ENCODE measurements at places on chromosomes 12 and 14. TPM values are rescaled to one million over a fixed set of nuclear protein-coding genes. Genes with fewer than 3 reads are reported as not detected.

Gene NEUROD4
- not detected for total RNA-seq

Gene LALBA
- total RNA-seq, result not detected

Gene CNPY2
- 142 TPM for total RNA-seq

Gene EPYC
- not detected for total RNA-seq

- H3K4me3 ChIP-seq, result no peak overlapping the region
- H3K27me3 ChIP-seq, result peaks cover 18% of the 10 kb centered on the region
- no peaks in the 10 kb centered on the region for H3K4me1 ChIP-seq
- H3K36me3 ChIP-seq, result peaks cover 2% of the 10 kb centered on the region
Measured at GRCh38 chr14:94462219-94462551, 9.6 kb upstream of the SERPINA11 start.

DNA sequence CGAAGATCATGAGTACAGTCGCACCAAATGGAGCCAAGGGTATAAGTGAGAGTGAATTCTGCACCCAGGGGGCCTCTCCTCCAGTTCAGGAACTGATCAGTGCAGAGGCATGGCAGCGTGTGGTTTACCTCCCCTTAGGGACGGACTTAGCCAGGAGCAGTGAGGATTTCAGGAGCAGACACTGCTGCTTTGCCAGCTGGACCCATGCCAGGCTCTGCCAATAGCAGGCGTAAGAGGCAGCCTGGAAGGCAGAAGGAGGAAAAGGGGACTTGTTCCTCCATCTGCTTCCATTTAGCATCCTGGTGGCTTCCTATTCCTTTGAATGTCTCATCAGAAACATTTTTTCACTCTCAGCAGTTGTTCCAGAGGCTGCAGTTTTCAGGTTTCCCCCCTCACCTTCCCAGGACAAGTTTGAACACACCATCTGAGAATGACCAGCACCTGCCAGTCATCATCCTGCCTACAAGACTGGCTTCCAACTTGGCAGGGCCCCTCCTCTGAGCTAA, 137.0 kb upstream of the LMNTD1 start:
- no peak for DNase-seq
- H3K27me3 ChIP-seq, result no peaks in the 10 kb centered on the region
- no peak overlapping the region for H3K4me3 ChIP-seq

DNA sequence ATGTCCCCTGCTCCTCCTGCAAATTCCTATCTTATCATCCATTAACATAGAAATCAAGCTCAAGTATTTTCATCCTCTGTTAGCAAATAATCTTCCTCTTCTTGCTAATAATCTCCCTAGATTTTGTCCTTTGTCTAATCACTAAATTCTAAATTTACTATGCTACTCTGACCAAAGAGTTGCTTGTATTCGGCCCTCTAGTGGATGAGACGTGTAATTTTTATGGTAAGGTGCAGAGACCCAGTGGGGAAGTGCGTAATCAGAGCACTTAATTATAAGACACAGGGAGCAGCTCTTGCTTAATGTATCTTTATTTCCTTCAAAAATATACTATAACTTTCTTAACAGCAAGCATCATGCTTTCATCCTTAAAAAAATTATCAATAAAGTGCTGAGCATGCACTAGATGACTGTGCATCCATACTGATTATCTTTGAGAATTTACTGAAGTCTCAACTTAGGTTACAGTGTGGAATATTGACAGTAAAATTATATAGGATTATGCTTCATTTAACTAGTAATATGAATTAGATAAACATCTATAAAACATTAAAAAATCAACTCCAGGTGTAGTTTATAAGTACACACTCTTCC, 212.6 kb downstream of the SLC16A7 start:
- H3K27me3 ChIP-seq, result no peaks in the 10 kb centered on the region
- no peak overlapping the region for H3K27ac ChIP-seq
- no peak for DNase-seq
- no peaks in the 10 kb centered on the region for H3K36me3 ChIP-seq
- no peaks in the 10 kb centered on the region for H3K4me1 ChIP-seq
- H3K4me3 ChIP-seq, result no peak overlapping the region

- peak; percentile 32 for DNase-seq
- no peak overlapping the region for H3K4me3 ChIP-seq
- peaks cover 1% of the 10 kb centered on the region for H3K4me1 ChIP-seq
- peaks cover 16% of the 10 kb centered on the region for H3K27me3 ChIP-seq
- H3K27ac ChIP-seq, result no peak overlapping the region
- no peaks in the 10 kb centered on the region for H3K36me3 ChIP-seq
Measured at GRCh38 chr14:64812412-64812811, 67.3 kb downstream of the SPTB start.

- no peaks in the 10 kb centered on the region for H3K4me1 ChIP-seq
- no peak for DNase-seq
- no peaks in the 10 kb centered on the region for H3K27me3 ChIP-seq
- H3K27ac ChIP-seq, result no peak overlapping the region
- no peak overlapping the region for H3K4me3 ChIP-seq
Measured at GRCh38 chr12:5685935-5686334, 254.0 kb downstream of the NTF3 start.

DNA sequence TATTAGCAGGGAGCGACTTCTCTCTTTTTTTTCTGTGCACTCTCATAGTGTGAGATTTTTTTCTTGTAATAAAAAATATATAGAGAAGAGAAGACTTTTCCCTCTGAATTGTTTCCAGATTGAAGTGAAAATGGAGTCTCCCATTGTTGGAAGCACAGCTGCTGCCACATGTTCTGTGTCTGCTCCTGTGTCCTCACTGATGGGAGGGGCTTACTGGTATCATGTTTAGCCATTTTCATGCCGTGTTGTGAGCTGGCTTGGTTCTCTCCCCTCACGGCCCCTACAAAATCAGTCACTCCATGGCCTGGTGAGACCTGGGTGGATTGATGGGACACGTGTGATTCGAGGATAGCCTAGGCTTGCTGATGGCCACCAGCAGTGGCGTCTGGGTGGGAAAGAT, 379.7 kb upstream of the DDHD1 start:
- H3K4me3 ChIP-seq, result no peak overlapping the region
- no peak overlapping the region for H3K27ac ChIP-seq
- H3K27me3 ChIP-seq, result no peaks in the 10 kb centered on the region
- H3K36me3 ChIP-seq, result no peaks in the 10 kb centered on the region
- no peaks in the 10 kb centered on the region for H3K4me1 ChIP-seq

- no peak overlapping the region for H3K4me3 ChIP-seq
- H3K27ac ChIP-seq, result no peak overlapping the region
- peaks cover 5% of the 10 kb centered on the region for H3K27me3 ChIP-seq
- DNase-seq, result peak; percentile 1
- no peaks in the 10 kb centered on the region for H3K36me3 ChIP-seq
Measured at GRCh38 chr12:76920172-76921099, 41.6 kb upstream of the CSRP2 start.

Measured in activated naive CD8-positive, alpha-beta T cell treated with anti-CD3 and anti-CD28 coated beads for 36 hours (primary cell).